Erythroblast (primary cell): ENCODE measurements at places on chromosomes 1 and 21.

GRCh38 chr1:37556712-37557196 lies at the start of gene DNALI1:
DNALI1 (plus strand) TSS chr1:37556940; CDS start chr1:37556995, 55 bp downstream.
- peak; percentile 82 for DNase-seq

GRCh38 chr1:14100919-14101318 lies 400.9 kb downstream of the PRDM2 start:
- no peak for DNase-seq

DNA sequence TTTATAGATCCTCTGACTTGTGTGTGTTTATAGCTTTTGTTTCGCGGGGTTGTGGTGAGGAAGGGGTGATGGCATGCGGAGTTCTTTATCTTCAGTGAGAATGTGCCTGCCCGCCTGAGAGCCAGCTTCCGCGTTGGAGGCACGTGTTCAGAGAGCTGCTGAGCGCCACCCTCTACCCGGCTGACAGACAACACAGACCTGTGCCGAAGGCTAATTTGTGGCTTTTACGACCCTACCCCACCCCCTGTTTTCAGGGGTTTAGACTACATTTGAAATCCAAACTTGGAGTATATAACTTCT lies 14.4 kb upstream of the CD101 start:
- no peak for DNase-seq

- no peak for DNase-seq
These were observed 2.9 kb downstream of the FYB2 start for GRCh38 chr1:56816264-56816663.

GRCh38 chr1:45544530-45544929 lies 6.1 kb upstream of the AKR1A1 start:
- no peak for DNase-seq

DNA sequence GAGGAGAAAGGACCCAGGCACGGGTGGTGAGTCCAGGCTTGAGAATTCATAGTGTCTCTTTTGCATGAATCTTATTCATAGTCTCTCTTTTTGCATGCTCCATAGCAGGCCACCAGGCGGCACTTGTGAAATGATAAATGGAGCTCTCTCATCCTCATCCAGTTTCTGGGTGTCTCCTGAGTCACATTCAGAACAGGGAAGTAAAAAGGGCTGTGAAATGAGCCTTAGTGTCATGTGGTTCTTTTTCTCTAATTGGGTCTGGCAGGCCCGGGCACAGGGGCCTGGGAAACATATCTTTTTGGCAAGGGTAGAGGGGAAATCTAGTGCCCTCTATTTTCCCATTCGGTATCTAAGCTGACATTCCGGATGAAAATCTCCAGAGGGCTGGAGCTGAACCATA lies 19.1 kb upstream of the NCF2 start:
- no peak for DNase-seq

DNA sequence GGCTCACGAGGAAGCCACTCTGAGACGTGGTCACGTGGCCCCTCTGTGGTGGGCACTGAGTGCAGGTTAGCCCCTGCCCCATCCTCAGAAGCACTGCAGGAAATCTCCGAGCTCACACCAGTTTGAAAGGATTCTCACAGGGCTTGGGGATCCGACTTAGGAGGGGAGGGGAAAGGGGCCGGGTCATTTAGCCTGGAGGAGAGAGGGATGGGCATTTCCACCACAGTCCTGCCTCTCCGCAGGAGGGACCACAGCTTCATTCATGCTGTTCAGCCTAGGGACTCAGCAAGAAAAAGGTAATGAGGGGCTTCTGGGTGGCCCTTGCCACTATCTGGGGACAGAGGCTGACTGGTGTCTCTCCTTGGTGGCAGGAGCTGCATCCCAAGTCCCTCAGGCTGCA lies 126.5 kb downstream of the NPHP4 start:
- DNase-seq, result no peak

GRCh38 chr1:220331318-220331717 lies 59.1 kb upstream of the RAB3GAP2 start:
- no peak for DNase-seq

GRCh38 chr1:73862355-73862754 lies 335.6 kb downstream of the LRRIQ3 start:
- DNase-seq, result no peak

- peak; percentile 86 for DNase-seq
These were observed 5.8 kb downstream of the DCAF8 start for GRCh38 chr1:160256396-160257046.

- no peak for DNase-seq
These were observed 101.7 kb downstream of the NPHP4 start for GRCh38 chr1:5890346-5891106.

GRCh38 chr1:48177257-48177656 lies 45.3 kb upstream of the SLC5A9 start:
- peak; percentile 34 for DNase-seq

GRCh38 chr1:49213301-49213700 lies 436.6 kb upstream of the BEND5 start:
- DNase-seq, result no peak

GRCh38 chr1:210373878-210374599 lies 45.3 kb downstream of the HHAT start:
- peak; percentile 77 for DNase-seq

GRCh38 chr21:41166884-41167283 lies 1.1 kb upstream of the BACE2 start:
- no peak for DNase-seq

DNA sequence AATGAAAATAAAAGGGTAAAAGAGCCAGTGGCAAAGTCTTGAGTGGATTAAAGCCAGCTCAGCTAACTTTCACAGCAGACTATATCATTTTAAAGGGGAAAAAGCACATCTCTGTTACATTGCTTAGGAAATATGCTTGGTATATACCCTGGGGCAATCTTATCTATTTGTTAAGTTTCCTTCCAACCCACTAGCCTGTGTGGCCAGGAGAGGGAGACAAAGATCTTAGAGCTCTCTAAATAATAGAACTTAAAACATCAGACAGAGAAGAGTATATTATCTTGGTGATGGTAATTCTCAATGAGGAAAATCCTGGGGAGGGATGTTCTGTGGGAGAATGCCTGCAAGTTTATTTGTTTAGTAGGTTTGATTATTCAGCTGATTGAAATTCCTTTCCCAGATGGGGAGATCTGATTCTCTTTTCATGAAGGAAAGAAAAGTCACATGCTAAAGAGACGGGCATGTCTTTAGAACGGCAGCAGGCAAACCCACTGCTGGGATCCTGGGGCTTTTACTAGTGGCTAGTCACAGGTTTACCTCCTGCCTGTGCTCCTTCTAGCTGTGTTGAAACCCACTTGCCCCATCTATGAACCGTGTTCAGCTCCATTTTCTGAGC lies 3.6 kb downstream of the KCNE2 start:
- peak; percentile 45 for DNase-seq
